CD4-positive, alpha-beta T cell (primary cell): ENCODE measurements at places on chromosomes 11 and 22.

- no peak overlapping the region for H3K27ac ChIP-seq
- no peaks in the 10 kb centered on the region for H3K27me3 ChIP-seq
- H3K36me3 ChIP-seq: no peaks in the 10 kb centered on the region
- no peaks in the 10 kb centered on the region for H3K4me1 ChIP-seq
- H3K4me3 ChIP-seq: no peak overlapping the region
Observed at GRCh38 chr11:125995313-125995712, 49.5 kb downstream of the VSIG10L2 start.

DNA sequence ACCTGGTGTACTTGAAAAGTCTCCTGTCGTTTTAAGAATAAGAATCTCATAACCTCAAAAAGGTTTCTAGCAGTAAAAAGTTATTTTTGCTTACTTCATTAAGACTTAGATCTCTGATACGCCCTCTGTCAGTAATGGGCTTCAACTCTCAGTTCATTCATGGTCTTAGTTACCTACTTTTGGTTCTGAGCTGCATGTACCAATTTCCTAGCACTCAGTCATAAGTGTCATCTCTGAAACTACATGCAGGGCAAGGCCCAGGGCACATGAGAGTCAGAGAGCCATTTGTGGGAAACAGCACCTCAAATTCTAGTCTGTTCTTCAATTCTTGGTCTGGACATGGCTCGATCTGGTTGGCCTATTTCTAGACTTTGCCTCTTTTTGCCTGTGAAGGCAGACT, 838.4 kb downstream of the FAM181B start:
- no peaks in the 10 kb centered on the region for H3K4me1 ChIP-seq
- DNase-seq: no peak
- no peaks in the 10 kb centered on the region for H3K27me3 ChIP-seq
- H3K4me3 ChIP-seq: no peak overlapping the region

DNA sequence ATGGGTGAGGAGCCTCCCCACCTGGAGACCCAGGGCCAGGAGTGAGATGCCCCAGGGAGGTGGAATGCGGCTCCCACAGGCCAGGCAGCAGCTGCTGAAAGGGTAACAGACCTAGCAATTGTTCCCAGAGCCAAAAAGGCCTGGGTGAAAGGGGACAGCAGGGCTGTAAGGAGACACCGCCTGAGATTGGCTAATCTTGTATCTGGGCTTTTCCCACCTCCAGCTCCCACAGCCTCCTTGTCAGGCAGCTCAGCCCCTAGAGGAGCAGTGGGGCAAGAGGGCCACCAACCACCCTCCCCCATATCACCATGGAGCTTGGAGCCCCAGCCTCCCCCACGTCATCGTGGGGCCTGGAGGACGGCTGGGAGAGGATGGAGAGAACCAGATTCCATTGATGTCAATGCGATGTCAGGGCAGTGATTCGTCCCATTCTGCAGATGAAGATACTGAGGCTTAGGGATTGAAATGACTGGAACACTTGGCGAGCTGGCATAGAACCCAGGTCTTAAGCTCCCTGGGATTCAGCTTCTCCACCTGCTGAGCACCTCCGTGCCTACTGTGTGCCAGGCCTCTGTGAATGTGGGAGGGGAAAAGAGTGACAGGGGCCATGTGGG, 2.9 kb upstream of the MGAT3 start:
- H3K36me3 ChIP-seq: no peaks in the 10 kb centered on the region
- peaks cover 21% of the 10 kb centered on the region for H3K27me3 ChIP-seq

GRCh38 chr11:31499576-31500178, 9.7 kb downstream of the IMMP1L start:
- no peaks in the 10 kb centered on the region for H3K36me3 ChIP-seq
- H3K4me1 ChIP-seq: no peaks in the 10 kb centered on the region
- no peak overlapping the region for H3K27ac ChIP-seq
- no peaks in the 10 kb centered on the region for H3K27me3 ChIP-seq
- H3K4me3 ChIP-seq: no peak overlapping the region

DNA sequence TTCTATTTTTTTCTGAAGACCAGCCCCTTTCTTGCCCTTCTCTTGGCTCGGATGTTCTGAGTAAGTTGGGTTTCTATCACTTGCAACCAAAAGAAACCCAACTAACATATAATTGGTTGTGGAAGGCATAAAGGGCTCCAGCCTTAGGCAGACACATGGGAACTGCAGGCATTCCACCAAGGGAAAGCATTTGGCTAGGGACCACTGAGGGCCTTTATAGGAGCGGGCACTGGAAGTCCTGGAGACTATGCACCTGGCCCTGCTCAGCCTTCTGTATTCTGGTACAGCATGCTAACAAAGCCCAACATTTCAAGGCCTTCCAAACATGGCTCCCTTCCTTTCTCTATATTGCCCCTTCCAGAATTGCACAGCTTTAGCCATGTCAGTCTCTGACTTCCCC, 17.6 kb upstream of the LMO1 start:
- no peak overlapping the region for H3K4me3 ChIP-seq
- peaks cover 6% of the 10 kb centered on the region for H3K27me3 ChIP-seq
- H3K27ac ChIP-seq: no peak overlapping the region
- H3K4me1 ChIP-seq: no peaks in the 10 kb centered on the region
- no peaks in the 10 kb centered on the region for H3K36me3 ChIP-seq
- DNase-seq: no peak

DNA sequence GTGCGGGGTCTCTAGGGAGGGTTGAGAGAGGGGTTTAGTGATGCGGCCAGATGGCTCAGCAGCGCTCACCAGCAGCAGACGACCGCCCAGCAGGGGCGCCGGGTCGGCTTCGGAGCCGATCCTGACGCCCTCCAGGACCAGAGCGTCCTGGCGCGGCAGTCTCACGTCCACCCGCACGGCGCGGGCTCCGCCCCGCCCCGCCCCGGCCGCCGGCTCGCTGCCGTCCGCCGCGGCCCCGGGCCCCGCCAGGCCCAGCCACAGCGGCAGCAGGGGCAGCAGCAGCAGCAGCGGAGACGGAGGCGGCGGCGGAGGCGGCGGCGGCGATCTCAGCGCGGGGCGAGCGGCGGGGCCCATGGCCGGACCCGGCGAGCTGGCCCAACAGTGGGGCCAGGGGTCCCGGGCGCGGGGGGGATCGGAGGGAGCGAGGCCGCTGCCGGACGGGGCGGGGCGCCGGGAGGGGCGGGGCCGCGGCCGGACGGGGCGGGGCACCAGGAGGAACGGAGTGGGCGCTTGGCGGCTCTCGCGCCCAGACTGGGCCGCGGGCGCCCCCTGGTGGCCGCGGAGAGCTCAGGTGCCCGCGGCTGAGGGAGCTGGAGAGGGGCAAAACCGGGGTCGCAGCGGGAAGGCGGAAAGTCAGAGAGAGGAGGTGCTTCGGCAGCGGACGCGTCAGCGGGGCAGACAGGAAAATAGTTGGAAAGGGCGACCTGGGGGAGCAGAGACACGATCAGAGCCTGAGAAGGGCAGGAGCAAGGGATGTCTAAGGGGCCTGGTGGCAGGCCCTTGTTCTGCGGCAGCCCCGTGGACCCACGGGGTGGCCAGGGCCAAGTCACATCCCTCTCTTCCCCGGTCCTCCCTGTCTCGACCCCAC, at the start of gene RNF215:
Gene RNF215 (minus strand): TSS at position 452 of the 868 bp plus-strand sequence. CDS start 98 bp downstream, at position 354.
- H3K4me1 ChIP-seq: peaks cover 19% of the 10 kb centered on the region
- H3K36me3 ChIP-seq: no peaks in the 10 kb centered on the region
- H3K4me3 ChIP-seq: peak within 1 kb of the TSS; percentile 45
- no peaks in the 10 kb centered on the region for H3K27me3 ChIP-seq

DNA sequence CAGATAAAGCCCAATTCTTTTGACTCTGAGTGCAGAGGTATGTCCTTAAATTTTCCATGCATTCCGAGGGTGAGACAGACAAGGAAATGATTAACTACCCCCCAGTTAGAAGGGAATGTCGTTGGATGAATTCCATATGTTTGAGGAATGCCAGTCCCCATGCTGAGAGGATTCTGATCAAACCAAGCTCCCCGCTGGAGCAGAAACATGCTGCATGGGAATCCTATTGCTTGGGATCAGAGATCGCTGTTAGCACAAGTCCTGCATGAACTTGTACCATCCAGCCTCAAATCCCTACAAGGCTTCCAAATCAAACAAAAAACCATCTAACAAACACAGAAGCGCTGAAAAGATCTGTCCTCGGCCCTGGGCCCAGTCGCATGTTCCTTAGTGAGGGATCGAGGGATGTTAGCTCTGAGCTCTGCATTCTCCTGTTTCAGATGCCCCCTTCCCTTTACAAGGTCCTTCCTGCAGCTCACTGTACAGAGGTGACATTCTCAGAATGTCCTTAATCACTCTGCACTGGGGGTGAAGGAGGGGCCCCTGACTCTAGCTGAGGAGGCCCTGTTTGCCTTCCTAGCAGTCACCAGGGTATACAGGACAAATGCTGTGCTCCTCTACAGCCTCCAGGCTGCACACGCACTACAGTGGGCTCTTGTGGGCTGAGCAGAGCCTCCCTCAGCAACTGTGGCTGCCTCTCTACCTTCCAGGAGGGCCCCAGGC, 353.4 kb downstream of the TENM4 start:
- H3K36me3 ChIP-seq: no peaks in the 10 kb centered on the region

GRCh38 chr11:120283124-120283523, 42.0 kb upstream of the TLCD5 start:
- no peak overlapping the region for H3K4me3 ChIP-seq
- H3K27ac ChIP-seq: no peak overlapping the region
- H3K36me3 ChIP-seq: no peaks in the 10 kb centered on the region
- DNase-seq: no peak
- no peaks in the 10 kb centered on the region for H3K27me3 ChIP-seq
